Breast epithelium (tissue), 4 donors: ENCODE measurements at places on chromosomes 3 and 15. TPM values are rescaled to one million over a fixed set of nuclear protein-coding genes. Genes with fewer than 3 reads are reported as not detected.

Gene PATL2
- 2.6 TPM for total RNA-seq

Gene WDR93
- total RNA-seq = 1.0 TPM

Gene TP63
- total RNA-seq = 0.96 TPM

Gene DCP1A
- 21.9 TPM for total RNA-seq

Gene PLD1
- total RNA-seq = 36.9 TPM

Gene ZNF148
- 47.7 TPM for total RNA-seq

Gene PTPN9
- 23.9 TPM for total RNA-seq

Gene DPPA2
- total RNA-seq = not detected

Gene PLS1
- total RNA-seq = 1.6 TPM

Gene LSAMP
- total RNA-seq = 1.6 TPM

Gene COL6A6
- total RNA-seq = 1.6 TPM

Gene APBA2
- 6.9 TPM for total RNA-seq

Gene IL5RA
- total RNA-seq = 0.48 TPM

Gene ECE2
- not detected for total RNA-seq
